Activated B cell treated with CpG ODN at 0.5 μM for 24 hours (primary cell): ENCODE measurements at places on chromosomes 4 and X.
A peak's percentile ranks its signal among the peaks of the same experiment; 100 is the strongest.

- no peak for DNase-seq
Measured at GRCh38 chrX:7133050-7133440, 14.5 kb upstream of the STS start.

DNA sequence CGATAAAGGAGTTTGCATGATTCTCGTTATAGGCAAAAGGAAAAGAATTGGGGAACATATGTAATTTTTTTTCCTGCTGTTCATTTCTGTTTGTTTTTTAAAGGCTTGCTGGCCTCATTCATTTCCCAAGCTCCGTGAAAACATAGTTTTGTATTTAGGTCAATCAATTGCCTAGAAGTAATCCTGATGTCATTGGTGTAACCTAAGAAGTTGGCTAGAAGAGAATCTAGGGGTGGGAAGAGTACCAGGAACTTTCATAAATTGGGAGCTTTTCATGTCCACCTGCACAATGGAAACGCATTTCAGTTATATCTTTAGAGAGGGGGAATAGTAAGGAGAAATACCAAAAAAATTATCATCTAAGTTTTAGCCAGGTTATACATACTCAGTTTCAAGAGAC, 3.8 kb downstream of the RAPGEF2 start:
- DNase-seq, result no peak

DNA sequence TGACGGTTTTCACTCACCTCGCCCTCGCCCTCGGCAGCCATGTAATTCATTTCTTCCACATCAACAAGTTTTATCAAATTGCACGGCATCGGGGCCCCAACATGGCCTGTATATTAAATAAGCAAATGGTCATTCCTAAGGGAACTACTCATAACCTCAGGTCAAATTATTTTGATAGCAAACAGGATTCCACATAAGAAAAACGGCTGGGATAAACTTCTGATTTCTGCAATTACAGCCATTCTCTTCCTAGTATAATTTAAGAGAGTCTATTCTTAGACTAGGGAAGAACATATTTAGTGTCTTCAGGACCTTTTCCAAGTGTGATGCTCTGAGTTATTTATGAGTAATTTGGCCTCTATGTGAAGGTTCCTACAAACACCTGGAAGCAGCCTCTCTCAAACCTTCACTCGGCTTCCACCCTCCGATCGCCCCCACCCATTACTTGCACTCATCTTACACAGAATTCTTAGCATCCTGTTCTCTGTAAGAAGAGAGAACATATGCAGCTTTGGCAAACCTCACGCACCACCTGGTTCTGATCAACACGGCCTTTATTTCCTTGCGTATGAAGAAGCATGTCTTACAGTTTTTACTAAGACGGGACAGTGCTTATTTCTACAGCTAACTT, 29.4 kb upstream of the CENPU start:
- DNase-seq, result no peak

DNA sequence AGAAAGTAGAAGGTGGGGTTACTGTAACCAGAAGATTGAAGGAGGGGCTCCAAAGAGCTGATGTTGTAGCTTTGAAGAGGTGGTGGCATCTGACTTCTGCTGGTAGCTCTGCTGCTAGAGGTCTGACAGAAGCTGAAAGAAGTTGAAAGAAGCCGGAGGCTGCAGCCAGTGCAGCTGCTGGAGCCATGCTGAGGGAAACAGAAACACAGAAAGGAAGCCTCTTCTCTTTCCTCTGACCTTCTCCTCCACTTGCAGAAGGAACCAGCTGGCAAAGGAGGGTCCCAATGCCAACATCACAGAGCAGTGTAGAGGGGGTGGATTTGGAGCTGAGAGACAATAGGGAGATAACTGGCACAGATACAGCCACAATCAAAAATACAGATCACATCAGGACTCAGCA, 89.3 kb upstream of the HHIP start:
- no peak for DNase-seq

DNA sequence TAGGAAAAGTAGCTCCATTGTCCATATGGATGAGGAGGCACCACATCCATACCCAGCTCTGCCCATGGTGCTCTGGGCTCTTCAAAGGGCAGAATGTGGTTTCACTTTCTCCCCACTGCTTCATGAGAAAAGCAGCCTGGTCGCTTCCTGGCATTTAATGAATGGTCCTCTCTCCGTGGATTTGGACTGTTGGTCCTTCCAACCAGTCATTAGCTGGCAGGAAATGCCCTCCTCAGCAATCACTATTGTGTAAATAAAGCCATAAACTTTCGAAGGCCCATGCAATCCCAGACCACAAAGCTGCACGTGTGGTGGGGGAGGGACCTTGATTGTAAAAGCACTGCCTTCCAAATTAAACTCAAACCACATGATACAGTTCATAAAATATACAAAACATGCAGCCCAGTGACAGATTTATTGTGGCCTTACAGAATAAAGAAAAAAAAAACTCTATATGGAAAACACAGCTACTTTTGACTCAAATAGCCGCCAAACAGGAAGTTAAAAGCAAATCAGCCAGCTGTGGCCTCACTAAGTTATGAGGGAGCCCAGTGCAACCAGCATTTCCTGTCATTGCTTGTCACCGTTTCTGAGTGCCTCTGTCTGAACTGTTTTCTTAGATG, 8.1 kb downstream of the MBNL3 start:
- DNase-seq, result peak; percentile 15

GRCh38 chr4:139922406-139923024, 231.5 kb downstream of the MAML3 start:
- DNase-seq, result no peak

DNA sequence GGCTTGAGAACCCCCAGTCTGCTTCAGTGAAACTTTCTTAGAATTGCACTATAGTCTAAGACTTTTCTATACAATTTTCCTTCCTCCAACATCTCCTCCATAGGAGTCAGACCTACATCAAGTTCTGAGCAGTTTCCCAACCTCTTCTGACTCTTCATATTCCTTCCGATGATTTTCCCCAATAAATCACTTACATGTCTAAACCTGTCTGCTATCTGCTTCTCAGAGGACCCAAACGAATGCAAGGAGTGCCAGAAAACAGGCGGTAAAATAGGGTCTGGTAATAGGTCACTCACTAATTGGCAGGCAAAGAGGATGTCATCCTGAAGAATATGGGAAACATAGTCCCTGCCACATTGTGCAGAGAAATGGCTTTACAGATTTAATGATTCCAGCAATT, 153.9 kb downstream of the PCDH18 start:
- DNase-seq, result no peak

- DNase-seq, result no peak
Measured at GRCh38 chr4:152321923-152322322, 214.0 kb downstream of the FBXW7 start.

- DNase-seq, result no peak
Measured at GRCh38 chrX:57586360-57586759, 5.5 kb upstream of the ZXDB start.

GRCh38 chr4:163610648-163611047, 116.2 kb downstream of the TMA16 start:
- DNase-seq, result no peak

DNA sequence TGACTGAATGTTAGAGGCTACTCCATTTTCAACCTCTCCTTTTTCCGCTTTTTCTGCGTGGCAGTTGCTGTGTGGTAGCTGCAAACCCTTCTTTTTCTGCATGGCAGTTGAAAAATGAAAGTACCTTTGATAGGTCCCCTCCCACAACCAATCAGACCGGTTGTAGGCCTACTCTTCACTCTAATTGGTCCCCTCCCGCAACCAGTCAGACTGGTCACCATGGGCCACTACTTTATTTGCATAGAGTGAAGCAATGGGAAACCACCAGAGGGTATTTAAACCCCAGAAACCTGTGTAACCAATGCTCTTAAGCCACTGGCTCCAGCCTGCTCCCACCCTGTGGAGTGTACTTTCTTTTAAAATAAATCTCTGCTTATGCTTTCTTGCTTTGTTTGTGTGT, 877.8 kb downstream of the FAM133A start:
- no peak for DNase-seq

GRCh38 chr4:153782581-153782980, 6.3 kb downstream of the SFRP2 start:
- no peak for DNase-seq

DNA sequence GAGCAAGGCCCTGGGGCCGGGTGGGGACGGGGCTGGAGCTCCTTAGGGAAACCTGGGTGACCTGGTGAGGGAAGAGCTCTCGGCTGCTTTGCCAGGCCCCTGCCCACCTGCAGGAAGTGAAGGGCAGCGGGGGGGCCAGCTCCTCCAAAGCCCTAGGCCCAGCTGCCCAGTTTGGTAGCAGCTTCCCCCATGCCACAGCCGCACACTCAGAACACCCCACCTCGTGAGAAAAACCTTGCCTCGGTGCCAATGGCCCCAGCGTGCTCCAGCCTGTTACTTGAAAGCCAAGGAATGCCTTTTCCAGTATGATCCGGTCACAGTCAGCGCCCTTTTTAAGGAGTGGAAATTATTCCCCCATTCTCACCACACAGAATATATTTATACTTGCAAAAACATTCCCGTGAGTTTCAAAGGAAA, 38.3 kb downstream of the ACOX3 start:
- DNase-seq, result no peak

DNA sequence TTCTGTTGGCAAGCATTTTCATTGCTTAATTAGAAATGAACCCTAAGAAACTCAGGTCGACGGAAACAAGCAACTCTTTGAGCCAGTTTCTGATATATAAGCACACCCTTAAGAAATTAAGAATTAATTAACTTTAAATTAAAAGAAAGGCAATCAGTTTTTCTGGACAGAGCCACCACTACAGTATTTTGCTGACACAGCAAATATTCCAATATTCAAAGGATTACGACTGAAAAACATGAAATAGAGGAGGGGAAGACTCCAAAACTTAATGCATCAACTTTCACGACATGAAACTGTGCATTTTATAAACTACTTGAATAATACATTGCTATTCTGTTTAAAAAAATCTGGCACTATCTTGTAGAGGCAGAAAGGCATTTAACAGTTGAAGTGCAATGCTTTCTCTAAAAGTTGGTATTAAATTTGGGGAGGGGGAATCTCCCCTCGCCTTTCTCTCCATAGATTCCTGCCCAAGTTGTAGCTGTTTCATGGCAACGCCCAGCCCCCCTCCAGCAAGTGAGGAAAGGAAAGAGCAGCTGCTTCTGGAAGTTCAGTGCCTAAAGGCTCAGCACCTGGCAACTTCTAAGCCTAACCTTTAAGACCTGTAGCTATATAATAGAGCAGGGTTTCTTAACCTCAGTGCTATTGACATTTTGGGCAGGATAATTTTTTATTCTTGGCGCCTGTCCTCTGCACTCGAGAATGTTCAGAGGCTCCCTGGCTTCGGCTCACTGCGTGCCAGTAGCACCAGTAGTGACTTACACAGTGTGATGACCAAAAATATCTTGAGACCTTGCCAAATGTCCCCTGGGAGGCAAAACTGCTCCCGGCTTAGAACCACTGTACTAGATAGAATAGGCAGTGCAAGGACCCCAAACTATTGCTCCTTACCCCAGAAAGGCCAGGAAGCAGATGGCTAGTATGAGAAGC, 6.7 kb upstream of the ZCCHC18 start:
- DNase-seq, result no peak

DNA sequence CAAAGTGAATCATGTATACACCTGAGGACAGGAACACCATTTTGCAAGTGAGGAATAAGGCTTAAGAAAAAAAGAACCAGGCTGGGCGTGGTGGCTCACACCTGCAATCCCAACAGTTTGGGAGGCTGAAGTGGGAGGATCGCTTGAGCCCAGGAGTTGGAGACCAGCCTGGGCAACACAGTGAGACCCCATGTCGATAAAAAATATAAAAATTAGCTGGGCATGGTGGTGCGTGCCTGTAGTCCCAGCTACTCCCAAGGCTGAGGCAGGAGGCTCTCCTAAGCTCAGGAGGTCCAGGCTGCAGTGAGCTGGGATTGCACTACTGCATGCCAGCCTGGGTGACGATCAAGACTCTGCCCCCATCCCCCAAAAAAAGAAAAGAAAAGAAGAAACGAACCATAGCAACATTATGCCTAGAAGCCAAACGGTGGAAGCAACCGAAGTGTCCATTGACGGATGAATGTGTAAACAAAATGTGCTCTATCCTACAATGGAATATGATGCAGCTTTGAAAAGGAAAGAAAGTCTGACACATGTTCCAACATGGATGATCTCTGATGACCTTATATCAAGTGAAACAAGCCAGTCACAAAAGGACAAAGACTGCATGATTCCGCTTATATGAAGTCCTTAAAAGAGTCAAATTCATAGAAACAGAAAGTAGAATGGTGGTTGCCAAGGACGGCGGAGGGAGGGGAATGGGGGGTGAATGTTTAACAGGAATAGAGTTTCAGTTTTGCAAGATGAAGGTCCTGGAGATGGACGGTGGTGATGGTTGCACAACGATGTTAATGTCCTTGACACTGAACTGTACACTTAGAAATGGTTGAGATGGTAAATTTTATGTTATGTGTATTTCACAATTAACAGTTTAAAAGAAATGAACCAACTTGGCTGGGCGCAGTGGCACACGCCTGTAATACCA, 8.6 kb upstream of the KIAA0232 start:
- DNase-seq, result no peak

DNA sequence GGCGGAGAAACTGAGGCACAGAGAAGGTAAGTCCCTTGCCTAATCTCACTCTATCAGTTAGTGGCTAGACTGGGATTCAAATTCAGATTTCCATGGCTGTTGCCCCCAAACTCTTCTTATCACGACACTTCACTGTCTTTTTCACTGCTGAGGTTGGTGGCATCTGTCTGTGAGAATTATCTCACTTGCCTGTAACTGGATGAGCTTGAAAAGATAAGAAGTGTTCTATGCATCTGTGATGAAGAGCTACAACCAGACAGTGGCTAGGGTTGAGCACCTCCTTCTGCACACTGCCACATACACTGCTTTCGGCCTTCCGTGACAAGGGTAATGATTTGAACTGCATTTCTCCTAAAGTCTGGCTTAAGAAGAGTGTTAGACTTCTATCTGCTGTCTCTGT, 107.9 kb upstream of the TEX13D start:
- no peak for DNase-seq

DNA sequence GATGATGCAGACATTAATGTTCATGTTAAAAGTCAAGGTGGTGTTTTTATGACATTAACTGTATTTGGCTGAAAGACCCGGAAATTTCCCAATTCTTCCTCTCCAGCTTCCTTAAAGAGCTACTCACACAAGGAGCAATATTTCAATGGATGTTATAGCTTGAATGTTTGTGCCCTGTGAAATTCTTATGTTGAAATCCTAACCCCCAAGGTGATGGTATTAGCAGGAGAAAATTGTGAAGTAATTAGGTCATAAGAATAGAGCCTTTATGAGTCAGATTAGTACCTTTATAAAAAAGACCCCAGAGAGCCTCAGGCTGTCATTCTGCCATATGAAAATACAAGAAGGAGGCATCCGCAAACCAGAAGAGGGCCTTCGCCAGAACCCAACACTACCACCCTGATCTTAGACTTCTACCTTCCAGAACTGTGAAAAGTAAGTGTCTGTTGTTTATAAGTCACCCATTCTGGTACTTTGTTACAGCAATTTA, 3.6 kb downstream of the TLR1 start:
- no peak for DNase-seq
